ENCODE measurements at places on chromosomes 4 and X. TPM values are rescaled to one million over a fixed set of nuclear protein-coding genes. Genes with fewer than 3 reads are reported as not detected.

The CPLX1 gene
- total RNA-seq = 6.7 TPM

- DNase-seq = no peak
Measured at GRCh38 chr4:110357521-110357920, 118.4 kb upstream of the ENPEP start.

- DNase-seq = no peak
Measured at GRCh38 chr4:145218251-145218650, 37.9 kb upstream of the OTUD4 start.

- DNase-seq = no peak
Measured at GRCh38 chr4:100938698-100939097, 408.6 kb downstream of the PPP3CA start.

The BRS3 gene
- total RNA-seq = not detected

- DNase-seq = no peak
Measured at GRCh38 chrX:54807524-54808108, at the start of gene MAGED2. MAGED2 (plus strand) TSS chrX:54807745; CDS start chrX:54809332, 1,587 bp downstream.

DNA sequence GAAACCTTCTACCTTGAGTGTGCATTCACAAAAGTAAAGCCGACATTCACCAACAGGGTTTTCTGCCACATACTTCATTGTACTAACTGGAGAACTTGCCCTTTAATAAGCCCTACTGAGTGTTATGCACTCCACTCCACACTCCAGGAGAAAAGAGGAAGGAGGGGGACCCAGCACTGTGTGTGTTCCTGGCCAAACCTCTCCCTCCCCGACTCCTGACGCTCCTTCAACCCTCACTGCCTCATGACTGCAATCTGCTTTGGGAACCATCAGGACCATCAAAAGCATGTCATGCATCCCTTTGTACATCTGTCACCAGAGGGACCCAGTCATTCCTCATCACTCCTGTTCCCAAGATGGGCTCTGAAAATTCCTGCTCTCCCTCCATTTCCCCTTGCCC, 143.7 kb downstream of the RASL11B start:
- DNase-seq = no peak

- no peak for DNase-seq
Measured at GRCh38 chr4:78137532-78137931, 80.4 kb downstream of the FRAS1 start.

DNA sequence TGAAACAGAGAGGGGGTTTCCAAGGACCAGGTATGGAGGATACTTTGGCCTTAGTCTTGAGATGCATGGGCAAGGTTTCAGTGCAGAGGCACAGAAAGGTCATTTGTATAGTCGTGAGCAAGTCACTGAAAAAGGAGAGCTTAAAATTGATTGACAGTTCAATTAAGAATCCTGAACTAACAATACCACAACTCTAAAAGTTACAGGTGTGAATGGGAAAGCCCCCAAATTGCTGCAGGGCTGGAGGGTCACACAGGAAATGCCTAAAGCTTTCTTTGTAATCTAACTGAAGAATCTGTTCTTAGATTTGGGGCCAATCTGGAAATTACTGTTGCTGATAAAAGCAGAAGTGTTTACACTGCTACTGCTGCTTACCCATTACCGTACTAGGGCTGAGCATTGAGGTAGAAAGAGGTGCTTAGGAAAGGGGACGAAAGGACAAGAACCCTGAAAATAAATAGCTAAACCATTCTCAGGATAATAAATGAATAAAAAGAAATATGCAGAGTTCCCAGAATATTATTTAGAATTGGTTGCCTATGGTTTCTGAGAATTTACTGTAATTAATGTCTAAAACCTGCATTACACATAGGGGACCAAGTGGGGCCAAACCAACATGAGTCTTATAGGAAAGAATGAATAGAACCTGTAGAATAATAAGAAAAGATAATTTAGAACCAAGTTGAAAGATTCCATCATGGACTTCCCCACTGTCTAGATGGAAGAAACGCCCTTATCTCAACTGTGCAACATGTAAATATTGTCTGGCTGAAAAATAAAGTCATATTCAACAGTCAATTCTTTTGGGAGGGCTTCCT, 91.9 kb upstream of the PPP1R2C start:
- no peak for DNase-seq

GRCh38 chr4:26701786-26702227, 117.9 kb downstream of the TBC1D19 start:
- DNase-seq = no peak

The BEX1 gene
- total RNA-seq = not detected

DNA sequence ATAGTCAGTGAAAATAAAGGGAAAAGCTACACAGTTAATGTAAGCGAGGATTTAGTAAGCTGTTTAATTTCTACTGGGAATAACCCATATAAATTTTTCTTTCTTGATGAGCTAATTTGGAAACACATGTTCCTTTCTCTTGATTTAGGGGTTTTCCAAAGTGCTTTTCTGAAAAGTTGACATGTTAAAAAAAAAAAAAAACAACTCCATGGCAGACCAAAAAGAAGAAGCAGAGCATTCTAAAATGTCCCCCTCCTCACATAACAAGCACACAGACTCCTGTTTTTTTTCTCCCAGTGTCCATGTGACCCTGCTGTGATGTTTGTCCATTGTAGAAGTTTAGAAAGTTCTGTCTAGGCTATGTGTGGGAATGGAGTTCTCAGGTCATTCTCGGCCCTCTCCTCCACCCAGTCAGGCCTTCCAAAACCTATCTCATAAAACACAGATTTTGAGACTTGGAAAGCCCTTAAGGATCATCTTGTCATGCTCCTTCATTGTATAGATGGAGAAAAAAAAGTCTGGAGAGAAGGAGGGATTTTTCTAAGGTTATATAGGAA, 792 bp downstream of the CLIC2 start:
- no peak for DNase-seq

DNA sequence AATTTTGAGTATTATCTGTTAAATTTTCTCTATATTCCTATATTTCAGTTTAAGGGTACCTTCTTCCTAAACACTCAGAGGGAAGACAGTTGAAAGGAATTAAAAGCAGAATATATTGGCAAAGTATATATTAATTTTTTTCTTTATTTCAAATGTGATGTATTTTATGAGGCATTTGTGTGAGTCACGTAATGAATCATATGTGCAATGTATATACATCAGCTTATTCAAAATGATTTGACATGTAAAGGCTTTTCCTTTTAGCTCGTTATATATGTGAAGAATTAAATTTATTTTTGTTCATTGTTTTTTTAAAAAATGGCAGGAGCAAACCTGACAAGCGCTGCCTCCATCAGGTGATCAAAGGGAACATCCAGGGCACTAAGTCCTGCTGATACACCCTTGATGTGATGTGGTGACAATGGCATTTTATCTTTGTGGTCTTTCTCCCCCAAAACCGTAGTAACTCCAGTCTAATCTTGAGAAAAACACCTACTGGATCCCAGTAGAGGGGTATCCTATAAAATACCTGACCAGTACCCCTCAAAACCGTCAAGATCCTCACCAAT, 8.9 kb downstream of the WWC2 start:
- DNase-seq = no peak

The UFSP2 gene
- 17.0 TPM for total RNA-seq

DNA sequence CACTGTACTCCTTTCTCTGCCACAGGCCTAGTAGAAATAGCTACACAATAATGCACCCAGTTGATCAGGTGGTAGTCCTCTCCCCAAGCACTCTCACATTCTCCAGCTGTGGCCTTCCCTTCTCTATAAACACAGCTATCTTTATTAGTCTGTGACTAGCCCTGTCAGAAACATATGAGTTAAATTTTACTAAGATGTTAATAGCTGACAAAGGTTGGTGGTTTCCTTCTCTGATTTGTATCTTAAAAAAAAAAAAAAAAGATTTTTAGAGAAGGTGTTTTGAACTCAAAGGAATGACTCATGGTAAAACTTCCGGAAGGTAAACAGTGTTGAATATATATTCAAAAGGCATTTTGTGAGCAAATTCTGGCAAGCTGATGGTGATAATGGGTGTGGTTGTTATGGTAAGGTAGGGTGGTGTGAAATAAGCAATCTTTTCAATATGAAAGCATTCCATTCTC, 327.4 kb downstream of the PPP3CA start:
- DNase-seq = no peak

DNA sequence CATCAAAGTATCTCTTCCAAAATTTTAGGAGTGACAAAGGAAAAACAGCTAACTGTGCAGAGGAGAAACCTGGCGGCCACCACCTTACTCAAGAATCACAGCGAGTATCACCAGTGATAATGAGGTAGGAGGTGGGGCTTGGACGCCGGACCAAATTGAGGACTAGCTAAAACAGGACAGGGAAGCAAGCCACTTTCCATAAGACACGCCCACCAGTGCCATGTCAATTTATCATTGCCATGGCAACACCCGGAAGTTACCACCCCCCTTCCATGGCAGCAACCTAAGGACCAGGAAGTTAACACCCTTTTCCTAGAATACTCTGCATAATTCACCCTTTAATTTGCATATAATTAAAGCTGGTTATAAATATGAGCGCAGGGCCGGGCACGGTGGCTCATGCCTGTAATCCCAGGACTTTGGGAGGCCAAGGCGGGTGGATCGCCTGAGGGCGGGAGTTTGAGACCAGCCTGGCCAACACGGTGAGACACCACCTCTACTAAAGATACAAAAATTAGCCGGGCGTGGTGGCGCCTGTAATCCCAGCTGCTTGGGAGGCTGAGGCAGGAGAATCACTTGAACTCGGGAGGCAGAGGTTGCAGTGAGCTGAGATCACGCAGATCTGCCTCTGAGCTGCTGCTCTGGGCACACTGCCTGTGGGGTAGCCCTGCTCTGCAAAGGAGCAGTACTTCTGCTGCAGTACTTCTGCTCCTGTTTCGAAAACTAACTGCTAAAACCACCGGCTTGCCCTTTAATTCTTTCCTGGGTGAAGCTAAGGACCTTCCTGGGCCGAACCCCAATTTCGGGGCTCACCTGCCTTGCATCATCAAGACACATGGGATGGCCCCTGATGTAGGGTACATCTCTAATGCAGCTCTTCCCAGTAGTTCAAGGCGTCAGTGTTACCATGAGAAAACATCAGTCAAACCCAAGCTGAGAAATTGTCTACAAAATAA, 116.7 kb downstream of the HMX1 start:
- no peak for DNase-seq

The MCF2 gene
- 0.31 TPM for total RNA-seq

The DCAF8L1 gene
- not detected for total RNA-seq

DNA sequence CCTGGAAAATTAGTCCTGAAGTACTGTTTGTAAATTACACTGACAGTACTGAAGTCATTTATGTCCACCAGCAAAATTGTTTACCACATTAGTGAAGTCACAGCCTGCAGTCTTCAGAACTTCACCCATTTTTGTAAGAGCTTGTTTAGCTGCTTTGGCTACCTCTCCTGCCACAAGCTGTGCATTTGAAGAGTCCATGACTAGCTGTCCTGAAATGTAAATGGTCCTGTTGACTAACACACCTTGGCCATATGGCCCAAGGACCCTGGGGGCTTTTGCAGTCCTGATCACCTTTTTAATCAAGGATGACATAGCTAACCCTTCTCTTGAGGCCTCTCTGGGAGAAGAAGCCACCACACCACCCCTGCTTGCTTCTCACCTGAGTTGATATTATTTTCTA, 21.4 kb upstream of the ZNF518B start:
- no peak for DNase-seq

DNA sequence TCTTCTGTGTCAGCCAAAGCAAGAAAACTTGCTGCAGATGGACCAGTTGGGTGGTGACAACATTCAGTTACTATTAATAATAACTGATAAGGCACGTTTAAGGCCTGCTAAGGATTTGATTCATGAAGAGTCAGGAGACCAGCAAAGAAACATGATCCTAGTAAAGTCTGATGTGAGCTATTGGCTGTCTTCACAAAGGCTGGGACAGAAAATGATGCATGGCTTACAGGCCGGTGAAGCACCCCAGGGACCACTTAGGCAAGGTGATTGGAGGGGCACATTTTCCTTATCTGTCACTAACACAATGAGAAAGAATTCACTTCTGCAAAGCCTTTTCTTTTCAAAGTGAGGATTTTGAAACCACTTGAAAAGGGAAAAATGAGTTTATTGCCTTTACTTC, 65.4 kb upstream of the TRPC3 start:
- DNase-seq = no peak

- no peak for DNase-seq
Measured at GRCh38 chr4:70603856-70604255, 11.8 kb downstream of the AMBN start.

The TMEM154 gene
- total RNA-seq = 0.15 TPM

GRCh38 chr4:168920441-168921065, 89.5 kb downstream of the CBR4 start:
- DNase-seq = no peak

GRCh38 chr4:69523385-69524132, 27.9 kb upstream of the UGT2B4 start:
- DNase-seq = no peak

DNA sequence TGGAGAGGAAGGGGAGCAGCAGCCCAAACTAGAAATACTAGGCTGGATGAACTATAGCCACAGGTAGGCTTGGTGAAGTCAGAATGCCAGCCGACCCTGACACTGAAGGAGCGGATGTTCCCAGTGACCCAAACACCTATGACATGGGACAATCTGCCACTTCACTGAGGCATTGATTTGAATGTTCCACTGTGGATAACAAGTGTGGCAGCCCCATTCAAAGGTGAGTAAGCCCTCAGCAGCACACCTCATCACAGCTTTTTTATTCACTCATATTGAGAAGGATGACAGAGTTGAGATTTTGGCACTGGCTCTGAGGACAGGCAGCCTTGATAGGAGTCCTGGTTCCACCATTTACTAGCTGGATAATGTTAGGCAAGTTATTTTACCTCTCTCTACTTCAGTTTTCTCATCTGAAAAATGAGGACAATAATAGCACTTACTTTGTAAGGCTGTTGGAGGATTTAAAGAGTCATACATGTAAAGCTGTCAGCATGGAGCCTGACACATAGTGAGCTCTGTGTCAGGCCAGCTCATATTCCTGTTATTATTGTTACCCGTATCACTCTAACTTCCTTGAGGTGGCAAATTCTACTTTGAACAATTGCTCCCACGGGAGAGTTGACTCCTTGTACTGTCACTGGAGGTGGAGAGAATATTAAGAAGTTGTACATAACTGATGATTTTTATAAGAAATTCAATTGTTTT, 114.6 kb downstream of the RASL11B start:
- no peak for DNase-seq

- DNase-seq = no peak
Measured at GRCh38 chr4:152016303-152016620, 255.5 kb upstream of the GATB start.

DNA sequence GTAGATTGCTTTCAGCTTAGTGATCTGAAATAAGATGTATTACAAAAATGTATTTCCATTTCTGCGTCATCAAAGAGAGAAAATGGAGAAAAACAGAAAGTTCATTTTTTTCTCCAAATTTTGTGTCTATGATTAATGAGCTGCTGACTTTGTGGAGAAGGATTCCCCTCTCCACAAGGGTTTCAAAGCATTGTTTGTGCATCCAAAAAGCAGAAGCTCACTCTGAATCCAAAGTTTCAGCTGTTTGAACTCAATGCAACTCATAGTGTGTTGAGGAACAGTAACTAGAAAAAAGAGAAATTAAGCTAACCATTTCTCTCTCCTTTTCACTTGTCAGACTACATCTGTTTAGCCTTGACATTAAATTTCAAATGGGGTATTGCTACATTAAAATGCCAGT, 62.9 kb upstream of the SLC7A11 start:
- DNase-seq = no peak

The BEX4 gene
- 1.1 TPM for total RNA-seq
